Glomerular endothelial cell (primary cell): ENCODE measurements at places on chromosomes 4 and X. TPM values are rescaled to one million over a fixed set of nuclear protein-coding genes. Genes with fewer than 3 reads are reported as not detected.

Gene TIGD4
- 0.19 TPM in 1 of 2 replicates, not detected in the other for total RNA-seq

Gene MAGEB17
- total RNA-seq, result 0.18 TPM in 1 of 2 replicates, not detected in the other

Gene PNMA6A
- 2.1 and 2.5 TPM in 2 replicates for total RNA-seq

Gene TRIM75
- total RNA-seq, result not detected in 2 replicates

Gene FOXR2
- not detected in 2 replicates for total RNA-seq

Gene MAGED4B
- total RNA-seq, result 8.8 and 75.3 TPM in 2 replicates

Gene PDZD4
- 0.10 and 0.12 TPM in 2 replicates for total RNA-seq

Gene XAGE1A
- not detected in 2 replicates for total RNA-seq

Gene TLR3
- total RNA-seq, result 2.9 and 7.4 TPM in 2 replicates

Gene TRIM60
- not detected in 2 replicates for total RNA-seq

Gene FAAH2
- 0.15 TPM in 1 of 2 replicates, not detected in the other for total RNA-seq

Gene FHIP1A
- 0.73 and 1.3 TPM in 2 replicates for total RNA-seq

Gene GRID2
- total RNA-seq, result not detected in 2 replicates

Gene AWAT2
- total RNA-seq, result not detected in 2 replicates
